ENCODE measurements at places on chromosomes 7 and 10.

- DNase-seq: no peak
Observed at GRCh38 chr10:5106553-5106952, 12.3 kb downstream of the AKR1C3 start.

DNA sequence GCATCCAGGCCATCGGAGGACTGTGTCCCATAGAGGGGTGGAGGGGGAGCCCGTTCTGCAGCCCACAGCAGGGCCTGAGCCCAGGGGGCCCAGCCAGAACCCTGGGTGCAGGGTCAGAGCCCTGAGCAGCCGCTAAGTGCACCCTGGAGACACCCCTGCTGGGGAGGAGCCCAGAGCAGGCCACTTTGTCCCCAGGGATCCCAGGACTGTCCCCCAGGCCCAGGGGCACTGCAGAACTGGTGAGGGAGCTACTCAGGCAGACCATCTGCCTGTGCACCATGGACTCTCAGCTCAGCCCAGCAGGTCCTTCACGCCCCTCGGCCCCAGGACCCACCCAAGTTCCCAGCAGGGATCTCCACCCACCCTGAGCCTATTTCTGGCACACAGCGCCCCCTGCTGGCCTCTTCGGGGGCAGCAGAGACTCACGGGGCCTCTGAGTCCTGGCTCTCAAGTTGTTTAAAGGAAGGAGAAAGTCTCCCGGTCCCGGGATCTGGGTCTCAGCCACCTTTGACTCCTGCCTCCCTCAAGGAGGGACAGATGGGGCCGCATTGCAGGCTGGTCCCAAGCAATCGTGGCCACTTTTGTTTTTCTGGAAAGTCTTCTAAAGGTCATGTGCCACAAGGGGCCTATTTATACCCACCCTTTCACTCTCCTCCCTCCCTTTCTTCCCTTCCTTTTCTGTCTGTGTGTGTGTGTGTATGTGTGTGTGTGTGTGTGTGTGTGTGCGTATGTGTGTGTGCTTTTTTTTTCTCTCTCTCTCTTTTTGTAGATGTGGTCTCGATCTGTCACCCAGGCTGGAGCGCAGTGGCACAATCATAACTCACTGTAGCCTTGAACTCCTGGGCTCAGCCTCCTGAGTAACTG is 90.3 kb downstream of the MYL10 start:
- peak; percentile 66 for DNase-seq

GRCh38 chr7:42580061-42580460 is 331.8 kb downstream of the C7orf25 start:
- DNase-seq: no peak

GRCh38 chr10:78438907-78439809 is 405.5 kb downstream of the RPS24 start:
- no peak for DNase-seq

GRCh38 chr10:88289342-88289741 is 293.8 kb downstream of the RNLS start:
- DNase-seq: no peak

GRCh38 chr10:51108406-51108805 is 34.1 kb downstream of the PRKG1 start:
- no peak for DNase-seq

DNA sequence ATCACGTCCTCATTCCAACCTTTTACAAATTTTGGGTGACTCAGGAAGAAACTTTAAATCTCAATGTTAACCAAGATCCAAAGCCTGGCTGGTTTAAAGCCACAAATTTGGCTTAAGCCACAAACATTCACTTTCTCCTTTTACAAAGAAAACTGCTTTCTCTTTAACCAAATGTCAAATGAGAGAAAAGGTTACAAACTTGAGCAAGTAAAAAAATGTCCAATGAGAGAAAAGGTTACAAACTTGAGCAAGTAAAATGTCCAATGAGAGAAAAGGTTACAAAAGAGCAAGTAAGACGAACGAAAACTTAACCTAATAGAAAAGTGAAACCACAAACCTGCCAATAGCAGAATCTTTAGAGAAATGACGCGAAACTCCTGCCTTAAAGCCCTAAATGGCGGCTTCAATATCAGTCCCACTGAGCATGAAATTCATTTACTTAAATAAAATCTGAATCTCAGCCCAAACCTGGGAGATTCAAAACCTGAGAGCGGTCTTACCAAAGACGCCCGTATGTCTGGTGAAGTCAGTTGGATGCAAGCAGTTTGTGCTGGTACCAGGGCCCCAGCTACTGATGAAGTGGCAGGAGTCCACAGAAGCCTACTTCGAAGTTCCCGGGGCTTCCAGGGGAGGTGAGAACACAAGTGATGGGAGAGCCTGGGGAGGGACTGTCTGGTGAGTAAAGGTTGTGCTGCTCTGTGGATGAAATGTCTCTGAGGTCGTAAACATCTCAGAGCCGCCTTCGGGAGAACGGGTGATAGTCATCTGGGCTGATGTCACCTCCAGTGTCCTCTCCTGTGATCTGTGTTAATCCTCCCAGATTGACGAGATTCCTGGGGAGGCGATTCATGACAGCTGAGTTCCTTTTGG is 74.6 kb downstream of the PAXIP1 start:
- peak; percentile 92 for DNase-seq

- DNase-seq: no peak
Observed at GRCh38 chr7:117829450-117830117, 43.7 kb downstream of the CTTNBP2 start.

DNA sequence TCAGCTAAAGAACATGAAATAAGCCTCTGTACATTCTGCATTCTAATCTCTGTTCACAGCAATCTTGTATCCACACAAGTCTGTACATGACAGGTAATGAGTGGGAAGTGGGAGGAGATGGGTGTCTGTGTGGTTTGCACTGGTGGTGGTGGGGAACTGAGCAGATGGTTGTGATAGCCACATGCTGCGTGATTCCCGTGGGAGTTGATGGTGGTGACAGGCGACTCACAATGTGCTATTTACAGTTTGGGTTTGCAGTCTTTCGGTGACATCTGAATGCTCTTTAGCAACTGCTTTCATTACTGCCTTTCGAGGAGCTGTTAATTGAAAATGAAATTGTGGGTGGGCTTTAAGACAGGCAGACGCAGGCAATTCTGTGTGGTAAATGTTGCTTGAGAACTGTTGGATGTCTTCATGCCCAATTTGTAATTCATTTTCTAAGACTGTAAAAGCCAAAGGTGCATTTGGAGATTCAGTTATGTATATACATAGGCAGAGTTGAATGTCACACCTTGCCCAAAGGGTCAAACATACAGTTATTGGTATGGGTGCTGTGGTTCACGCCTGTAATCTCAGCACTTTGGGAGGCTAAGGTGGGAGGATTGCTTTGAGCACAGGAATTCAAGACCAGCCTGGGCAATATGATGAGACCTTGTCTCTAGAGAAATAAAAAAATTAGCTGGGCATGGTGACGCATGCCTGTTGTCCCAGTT is 308.2 kb downstream of the AUTS2 start:
- DNase-seq: no peak

- peak; percentile 64 for DNase-seq
Observed at GRCh38 chr10:123154711-123155505, 706 bp downstream of the BUB3 start.

- no peak for DNase-seq
Observed at GRCh38 chr10:91556691-91557566, 75.9 kb downstream of the PPP1R3C start.

- no peak for DNase-seq
Observed at GRCh38 chr7:31029251-31030042, 22.7 kb upstream of the ADCYAP1R1 start.

GRCh38 chr10:119677904-119678755 is 26.9 kb downstream of the BAG3 start:
- no peak for DNase-seq

DNA sequence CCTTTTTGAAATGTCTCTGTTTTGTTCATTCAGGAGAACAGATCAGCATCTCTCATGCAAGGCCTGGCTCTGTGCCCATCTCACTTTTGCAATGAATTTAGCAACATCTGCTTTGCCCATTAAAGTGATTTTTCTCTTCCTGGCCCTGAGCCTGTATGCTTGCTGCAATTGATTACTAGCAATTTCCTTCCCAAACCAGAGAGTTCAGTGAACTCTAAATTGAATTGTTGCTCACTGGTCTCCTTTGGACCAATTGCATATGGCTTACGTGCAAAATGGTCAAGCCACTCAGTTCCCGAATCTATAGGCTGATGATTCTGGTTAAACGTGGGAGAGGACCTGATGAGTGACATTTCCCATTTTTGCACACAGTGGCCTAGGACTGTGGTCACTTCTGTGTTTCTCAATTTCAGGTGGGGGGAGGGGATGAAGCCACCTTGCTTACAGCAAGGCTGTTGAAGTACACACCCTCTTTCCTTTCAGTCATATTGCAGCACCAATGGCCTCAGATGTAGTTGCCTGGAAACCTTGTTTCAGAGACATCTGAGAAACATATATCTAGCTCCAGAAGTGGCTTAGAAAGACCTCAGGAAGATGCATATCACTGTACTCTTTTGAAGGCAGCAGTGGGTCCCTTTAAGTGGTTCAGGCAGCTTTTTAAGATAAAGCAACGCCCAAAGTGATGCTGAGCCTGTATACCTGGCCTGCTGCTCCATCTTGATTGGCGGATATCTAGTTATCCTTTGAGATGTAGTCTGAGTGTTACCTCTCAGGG is 201.4 kb downstream of the PTEN start:
- DNase-seq: no peak

DNA sequence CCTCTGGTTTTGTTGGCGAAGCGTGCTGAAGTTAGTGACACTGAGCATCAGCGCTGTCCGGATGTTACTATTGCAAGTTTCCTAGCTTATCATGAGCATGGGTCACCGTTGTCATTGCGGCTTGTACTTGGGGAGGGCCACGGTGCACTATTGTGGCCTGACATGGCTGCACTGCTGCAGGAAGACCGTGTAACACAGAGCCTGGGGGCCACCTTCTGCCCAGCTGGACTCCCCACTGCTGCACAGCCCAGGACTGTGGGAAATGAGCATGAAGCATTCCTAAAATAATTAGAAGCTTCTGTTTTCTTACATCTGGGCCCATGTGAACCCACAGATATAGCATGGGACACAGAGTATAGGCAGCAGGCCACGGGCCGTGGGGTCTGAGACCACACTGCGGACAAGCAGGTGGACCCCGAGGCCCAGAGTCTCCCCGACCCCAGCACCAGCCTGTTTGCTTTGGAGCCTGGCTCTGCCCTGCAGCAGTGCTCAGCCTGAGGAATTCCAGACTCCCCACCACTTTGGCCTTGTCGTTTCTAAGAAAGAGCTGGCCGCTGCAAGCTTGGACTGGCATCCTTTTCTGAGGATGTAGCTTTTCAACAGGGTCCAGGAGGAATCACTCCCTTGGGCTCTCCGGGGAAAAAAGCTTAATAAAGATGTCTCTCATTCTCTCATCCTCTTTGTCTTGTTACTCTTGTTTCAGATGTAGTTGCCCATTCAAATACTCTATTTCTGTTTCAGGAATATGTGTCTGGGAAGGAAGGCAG is 179.2 kb downstream of the CCDC3 start:
- DNase-seq: no peak

- no peak for DNase-seq
Observed at GRCh38 chr10:635088-635861, 54.2 kb downstream of the DIP2C start.

DNA sequence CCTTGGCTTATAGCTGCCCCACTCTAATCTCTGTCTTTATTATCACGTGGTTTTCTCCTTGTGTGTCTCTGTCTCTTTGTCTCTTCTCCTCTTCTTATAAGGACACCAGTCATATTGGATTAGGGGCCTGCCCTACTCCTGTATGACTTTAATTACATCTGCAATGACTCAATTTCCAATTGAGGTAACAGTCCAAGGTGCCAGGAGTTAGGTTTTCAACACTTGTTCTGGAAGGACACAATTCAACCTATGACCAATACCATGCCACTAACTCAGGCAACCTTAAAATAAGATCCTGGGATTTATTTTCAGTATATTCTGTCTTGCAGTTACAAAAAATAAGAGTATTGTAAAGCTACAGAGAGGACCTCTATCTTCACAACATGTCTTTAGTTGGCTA is 21.6 kb upstream of the MET start:
- no peak for DNase-seq

DNA sequence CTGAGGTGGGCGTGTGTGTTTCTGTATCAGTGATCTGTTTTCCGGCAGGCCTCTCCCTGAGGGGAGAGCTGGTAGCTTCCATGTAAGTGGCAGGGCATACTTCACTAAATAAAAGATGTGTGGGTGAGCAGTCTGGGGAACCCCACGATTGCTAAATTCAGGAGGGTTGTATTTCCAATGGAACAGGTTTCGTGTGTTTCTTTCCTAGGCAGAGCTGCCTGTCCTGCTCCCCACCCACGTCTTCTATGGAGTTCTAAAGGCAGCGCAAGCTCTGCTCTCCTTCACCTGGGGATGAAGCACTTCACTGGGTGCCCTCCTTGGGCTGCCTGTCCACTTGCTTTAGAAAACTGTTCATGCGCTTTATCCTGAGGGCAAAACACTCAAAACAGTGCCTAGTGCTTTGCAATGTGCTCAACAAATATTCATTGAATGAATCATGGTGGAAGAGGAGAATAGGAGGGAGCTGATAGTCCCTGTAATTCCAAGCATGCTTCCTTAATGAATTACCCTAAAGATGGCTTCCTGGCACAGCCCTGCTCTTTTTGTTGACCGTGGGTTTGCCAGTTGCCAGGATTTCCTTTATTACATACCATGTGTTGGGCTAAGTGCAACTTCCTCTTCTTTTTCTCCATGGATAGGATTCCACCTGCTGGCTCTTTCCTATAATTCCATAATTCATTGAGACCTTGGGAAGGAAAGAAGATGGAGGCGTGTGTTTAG is 50.6 kb upstream of the SRPK2 start:
- peak; percentile 65 for DNase-seq

Data from A549 (cell line).